ENCODE measurements at places on chromosomes 5 and 9. TPM values are rescaled to one million over a fixed set of nuclear protein-coding genes. Genes with fewer than 3 reads are reported as not detected.

DNA sequence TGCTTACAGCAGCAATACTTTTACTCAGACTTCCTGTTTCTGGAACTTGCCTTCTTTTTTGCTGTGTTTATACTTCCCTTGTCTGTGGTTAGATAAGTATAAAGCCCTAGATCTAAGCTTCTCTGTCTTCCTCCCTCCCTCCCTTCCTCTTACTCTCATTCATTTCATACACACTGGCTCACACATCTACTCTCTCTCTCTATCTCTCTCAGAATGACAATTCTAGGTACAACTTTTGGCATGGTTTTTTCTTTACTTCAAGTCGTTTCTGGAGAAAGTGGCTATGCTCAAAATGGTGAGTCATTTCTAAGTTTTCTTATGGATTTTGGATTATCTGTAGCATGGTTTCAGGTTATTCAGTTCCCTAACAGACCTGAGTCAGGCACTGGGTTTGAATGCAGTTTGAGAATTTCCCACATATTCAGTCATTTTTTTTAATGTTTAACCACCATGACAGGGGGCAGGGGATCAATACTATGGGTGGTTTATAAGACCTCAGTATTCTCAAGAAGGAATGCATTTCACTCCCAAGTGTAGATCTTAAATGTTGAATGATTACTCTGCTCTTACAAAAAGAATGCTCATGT lies at the start of gene IL7R:
TSS of gene IL7R (plus strand) at position 127 of the 587 bp plus-strand sequence. CDS start at position 214, 87 bp downstream.
- no peak for DNase-seq

GRCh38 chr9:68538200-68538599 lies 2.5 kb downstream of the TMEM252 start:
- no peak for DNase-seq

DNA sequence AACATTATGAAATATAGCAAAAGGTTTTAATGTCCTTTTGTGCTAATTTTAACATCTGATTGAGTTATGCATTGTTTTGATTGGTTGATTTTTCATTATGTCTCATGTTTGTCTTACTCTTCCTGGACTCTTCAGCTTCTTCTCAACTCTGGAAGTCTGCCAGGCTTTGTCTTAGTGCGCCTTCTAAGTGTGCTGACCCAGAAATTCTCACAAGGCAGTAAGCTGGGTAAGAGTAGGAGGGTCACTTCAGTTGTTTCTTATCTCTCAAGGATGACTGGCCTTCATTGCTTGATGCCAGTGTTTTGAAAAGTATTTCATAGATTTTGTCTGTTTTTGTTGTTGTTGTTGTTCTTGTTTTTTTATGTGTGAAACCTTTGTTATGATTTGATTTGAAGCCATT lies 59.2 kb downstream of the RIC1 start:
- no peak for DNase-seq

- DNase-seq = no peak
Observed at GRCh38 chr5:643351-643801, 31.2 kb downstream of the CEP72 start.

DNA sequence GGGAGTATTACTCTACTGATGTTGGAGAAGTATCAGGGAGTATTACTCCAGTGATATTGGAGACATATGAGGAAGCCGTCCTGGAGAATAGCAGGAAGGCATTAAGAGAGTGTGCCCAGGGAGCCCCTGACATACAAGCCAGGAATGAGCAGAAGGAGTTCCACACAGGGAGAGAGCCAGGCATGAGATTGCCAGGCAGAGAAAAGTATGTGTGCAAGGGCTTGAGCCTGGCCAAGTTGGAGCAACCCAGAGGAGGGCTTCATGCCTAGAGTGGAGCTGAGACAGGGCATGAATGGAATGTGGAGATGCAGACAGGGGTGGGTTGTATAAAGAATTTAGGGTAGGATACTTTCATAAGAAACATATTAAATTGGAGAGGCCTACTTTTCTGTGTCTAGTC lies 213.8 kb downstream of the ADCY2 start:
- DNase-seq = no peak

GRCh38 chr5:73908395-73908794 lies 282.4 kb downstream of the ARHGEF28 start:
- DNase-seq = no peak

GRCh38 chr5:124870070-124870469 lies 123.6 kb upstream of the ZNF608 start:
- no peak for DNase-seq

DNA sequence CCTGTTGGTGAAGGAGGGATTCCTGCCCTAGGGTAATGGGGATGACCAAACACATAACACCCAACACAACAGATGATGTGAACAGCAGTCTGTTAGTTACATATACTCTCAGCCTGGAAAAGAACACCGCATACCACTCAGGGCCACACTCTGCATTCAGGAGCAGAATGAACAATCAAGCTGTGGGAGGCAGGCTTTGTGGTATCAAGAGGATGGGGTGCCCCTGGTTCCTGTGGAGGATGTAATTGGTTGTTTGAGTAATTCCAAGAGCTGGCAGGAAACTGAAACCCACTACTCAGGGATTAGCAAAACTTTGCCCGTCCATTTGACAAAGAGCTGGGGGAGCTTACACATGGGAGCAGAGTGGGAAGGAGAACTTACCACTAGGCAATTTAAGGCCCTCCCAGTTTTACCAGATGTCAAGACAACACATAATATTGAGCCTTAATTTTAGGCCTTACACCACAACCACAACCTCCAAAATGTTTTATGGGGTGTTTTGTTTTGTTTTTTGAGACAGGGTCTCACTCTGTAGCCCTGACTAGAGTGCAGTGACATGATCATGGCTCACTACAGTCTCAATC lies 15.6 kb upstream of the PRKAA1 start:
- no peak for DNase-seq

GRCh38 chr9:87322840-87323635 lies 174.6 kb upstream of the DAPK1 start:
- DNase-seq = no peak

DNA sequence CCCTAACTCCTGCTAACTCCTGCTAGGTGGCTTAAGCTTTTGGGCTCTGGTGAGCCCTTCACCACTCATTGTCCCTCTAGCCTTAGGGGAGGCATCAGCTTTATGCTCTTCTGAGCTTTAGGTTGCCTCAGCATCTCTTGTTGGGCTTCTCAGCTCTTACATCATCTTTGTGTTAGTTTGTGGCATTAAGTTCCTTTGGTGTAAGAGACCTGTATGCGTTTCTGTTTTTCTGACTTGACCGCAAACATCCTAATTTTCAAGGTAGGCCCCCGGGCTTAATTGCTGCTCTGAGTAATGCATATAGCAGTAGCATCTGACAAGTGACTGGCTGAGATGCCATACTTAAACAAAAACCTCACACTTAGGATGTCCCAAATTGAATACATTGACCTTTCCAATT lies 287.8 kb upstream of the TUT7 start:
- no peak for DNase-seq

DNA sequence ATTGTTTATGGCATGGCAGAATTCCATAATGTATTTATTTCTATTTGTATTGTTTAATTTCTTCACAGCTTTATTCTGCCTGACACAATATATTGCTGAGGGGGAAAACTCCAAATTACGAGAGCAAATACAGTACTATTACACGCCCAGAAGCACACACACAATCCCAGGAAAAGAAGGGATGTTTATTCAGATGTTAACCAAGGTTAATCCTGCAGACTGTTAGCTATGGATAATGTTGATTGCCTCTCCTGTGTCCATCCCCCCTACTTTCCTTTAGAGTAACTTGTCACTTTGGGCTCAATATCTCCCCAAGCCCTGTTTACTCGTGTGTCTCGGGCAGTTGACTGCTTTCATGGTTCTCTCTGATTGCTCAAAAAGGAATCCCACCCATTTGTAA lies 84.2 kb upstream of the ERCC6L2 start:
- DNase-seq = no peak

DNA sequence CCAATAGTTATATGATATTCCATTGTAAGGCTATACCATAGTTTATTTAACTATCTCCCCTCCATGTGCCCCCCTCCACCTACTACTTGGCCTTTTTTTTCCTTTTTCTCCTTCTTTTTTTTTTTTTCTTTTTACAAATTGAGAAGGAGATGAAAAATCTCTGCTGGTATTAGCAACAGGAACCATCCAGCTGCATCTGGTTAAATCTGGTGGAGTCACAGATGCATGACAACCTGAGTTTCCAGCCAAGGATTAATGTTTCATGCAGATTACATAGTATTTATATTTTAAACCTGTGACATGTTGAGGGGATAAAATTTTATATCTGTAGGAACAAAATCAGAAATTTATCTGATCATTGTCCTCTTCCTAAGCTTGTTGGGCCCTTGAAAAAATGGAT lies 128.5 kb upstream of the IQGAP2 start:
- DNase-seq = no peak

DNA sequence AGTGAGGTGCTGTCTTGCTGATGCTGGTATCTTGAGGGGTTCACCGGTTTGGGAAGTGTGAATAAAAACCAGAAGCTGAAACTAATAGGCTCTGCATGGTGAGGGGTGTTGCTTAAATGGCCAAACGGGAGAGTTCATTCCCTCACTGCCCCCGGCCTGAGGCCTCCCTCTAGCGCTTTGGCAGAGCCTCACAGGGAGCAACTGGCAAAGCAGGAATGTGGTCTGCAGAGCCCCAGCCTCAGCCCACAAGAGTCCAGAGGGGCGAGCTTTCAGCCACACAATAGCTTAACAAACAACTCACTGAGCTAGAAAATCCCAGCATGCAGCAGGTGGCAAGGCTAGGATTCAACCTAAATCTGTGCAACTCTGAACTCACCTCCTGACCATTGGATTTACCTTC lies 234.8 kb downstream of the MED10 start:
- no peak for DNase-seq

DNA sequence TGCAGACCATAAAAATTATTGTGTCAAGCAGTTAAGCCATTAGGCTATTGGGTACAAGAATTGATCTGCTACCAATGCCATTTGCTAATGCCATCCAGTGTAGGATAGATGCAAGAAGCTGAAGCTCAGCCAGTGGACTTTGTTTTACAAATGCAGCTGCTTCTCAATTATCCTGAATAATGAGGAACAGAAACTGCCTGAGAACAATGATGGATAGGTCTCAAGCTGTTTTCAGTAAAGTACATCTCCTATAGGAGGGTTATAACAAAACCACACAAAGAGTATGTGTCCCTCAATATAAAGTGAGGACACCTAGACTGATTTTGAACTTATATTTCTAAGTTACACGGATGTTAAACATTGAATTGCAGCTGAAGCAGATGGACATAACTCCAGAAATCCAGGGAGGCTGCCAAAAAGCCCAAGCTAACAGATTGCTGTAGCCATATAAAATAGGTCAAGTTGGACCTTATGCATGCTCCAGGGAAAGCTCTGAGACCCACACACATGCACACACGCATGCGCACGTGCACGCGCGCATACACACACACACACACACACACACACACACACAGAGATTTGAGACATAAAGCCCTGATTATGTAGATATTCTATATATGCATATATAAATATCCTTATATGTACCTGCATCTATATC lies 482.7 kb upstream of the CD180 start:
- no peak for DNase-seq

The OR13F1 gene
- total RNA-seq = not detected

The SPATA6L gene
- total RNA-seq = 0.35 TPM

The RETREG1 gene
- total RNA-seq = 272 TPM

The C5orf52 gene
- total RNA-seq = not detected

The GFM2 gene
- 42.3 TPM for total RNA-seq

The RORB gene
- 5.7 TPM for total RNA-seq

The TLX3 gene
- not detected for total RNA-seq

Measured in Right ventricle myocardium superior (tissue), 1 donor.